ENCODE measurements at places on chromosomes 4 and X.

DNA sequence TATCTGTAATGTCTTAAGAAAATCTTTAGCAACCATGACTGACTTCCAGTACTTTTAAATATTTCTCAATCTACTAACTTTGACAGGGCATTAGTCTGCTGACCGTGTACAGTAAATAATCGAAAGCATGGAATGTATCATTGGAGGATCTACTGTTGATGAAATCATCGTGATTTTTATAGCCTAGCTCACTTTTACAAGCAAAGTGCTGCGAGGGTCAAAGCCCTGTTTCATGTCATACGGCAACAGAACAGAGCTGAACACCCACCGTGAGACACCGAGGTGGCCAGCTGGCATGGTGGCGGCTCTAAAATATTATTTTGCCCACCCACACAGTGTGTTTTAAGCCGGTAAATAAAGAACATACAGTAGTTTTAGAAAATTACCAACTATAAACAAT lies 679.3 kb downstream of the FAT4 start:
- no peaks in the 10 kb centered on the region for H3K4me1 ChIP-seq
- DNase-seq, result no peak
- H3K36me3 ChIP-seq, result no peaks in the 10 kb centered on the region
- H3K27ac ChIP-seq, result no peak overlapping the region
- H3K4me3 ChIP-seq, result no peak overlapping the region
- H3K27me3 ChIP-seq, result no peaks in the 10 kb centered on the region

DNA sequence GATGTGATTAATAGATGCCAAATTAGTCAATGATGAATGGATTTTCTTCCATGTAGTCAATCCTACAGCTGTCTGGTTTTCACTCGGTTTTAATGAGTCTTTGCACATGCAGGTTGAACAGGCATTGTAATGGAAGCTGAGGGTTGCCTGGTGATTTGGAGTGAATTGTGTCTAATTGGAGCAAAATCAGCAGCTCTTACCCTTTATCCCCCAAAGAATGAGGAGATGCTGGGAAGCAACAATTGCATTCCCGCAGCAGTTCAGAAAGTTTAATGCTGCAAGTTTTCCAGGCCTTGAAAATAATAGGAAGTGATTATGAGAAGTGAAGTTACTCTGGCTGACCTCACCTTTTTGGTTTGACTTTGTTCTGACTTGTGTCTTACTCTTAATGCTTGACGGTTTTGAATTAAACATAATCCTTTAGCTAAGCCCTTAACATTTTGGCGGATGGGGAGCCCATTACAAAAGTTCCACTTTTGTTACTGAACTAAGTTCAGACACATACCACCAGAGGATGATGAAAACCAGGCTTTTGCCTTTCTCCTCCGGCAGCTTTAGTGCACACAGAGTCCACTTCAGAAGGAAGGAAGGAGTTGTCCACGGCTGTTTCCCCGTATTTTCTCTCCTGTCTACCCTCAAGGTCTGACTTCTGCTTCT lies 78.8 kb upstream of the TBC1D9 start:
- DNase-seq, result no peak
- H3K4me1 ChIP-seq, result peaks cover 21% of the 10 kb centered on the region
- H3K27me3 ChIP-seq, result peaks cover 2% of the 10 kb centered on the region
- H3K27ac ChIP-seq, result no peak overlapping the region

GRCh38 chr4:157014621-157015591 lies 43.3 kb upstream of the PDGFC start:
- H3K36me3 ChIP-seq, result no peaks in the 10 kb centered on the region
- no peaks in the 10 kb centered on the region for H3K27me3 ChIP-seq
- DNase-seq, result no peak
- H3K4me1 ChIP-seq, result peaks cover 10% of the 10 kb centered on the region

DNA sequence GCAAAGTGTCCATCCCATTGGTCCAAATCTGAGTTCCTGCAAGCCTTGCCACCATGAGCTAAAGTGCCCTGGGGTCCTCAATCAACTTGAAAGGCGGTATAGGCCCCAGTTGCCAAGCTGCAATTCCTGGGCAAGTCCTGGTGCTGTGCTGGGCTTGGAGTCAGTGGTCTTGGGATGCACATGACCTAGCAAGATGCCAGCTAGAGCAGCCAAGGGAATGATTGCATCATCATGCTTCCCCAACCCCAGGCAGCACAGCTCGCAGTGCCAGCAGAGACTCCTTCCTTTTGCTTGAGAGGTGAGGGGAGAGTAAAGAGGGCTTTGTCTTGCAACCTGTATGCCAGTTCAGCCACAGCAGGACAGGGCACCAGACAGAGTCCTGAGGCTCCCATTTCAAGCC lies 50.5 kb downstream of the KCNIP4 start:
- H3K4me3 ChIP-seq, result no peak overlapping the region
- H3K27me3 ChIP-seq, result peaks cover 4% of the 10 kb centered on the region
- no peaks in the 10 kb centered on the region for H3K4me1 ChIP-seq
- no peaks in the 10 kb centered on the region for H3K36me3 ChIP-seq

DNA sequence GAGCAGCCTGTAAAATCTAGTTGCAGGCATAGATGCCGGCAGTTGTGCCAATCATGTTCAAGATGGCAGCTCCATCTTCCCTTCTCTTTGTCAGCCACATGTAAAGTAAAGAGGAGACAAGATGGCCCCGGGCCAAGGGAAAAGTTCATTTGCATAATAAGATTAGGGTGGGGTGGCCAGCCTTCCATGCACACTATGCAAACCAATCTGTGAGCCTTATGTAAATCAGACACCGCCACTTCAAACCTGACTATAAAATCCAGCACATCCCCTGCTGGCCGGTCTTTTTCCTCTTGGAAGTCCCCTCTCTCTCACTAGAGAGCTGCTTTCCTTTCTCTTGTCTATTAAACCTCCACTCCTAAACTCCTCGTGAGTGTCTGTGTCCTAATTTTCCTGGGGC lies 78.9 kb upstream of the CBR4 start:
- no peak overlapping the region for H3K27ac ChIP-seq
- no peak overlapping the region for H3K4me3 ChIP-seq
- H3K4me1 ChIP-seq, result no peaks in the 10 kb centered on the region
- H3K27me3 ChIP-seq, result no peaks in the 10 kb centered on the region

- peaks cover 16% of the 10 kb centered on the region for H3K4me1 ChIP-seq
- DNase-seq, result no peak
- H3K36me3 ChIP-seq, result no peaks in the 10 kb centered on the region
These were observed 1049.9 kb upstream of the TENM3 start for GRCh38 chr4:181193131-181193930.

DNA sequence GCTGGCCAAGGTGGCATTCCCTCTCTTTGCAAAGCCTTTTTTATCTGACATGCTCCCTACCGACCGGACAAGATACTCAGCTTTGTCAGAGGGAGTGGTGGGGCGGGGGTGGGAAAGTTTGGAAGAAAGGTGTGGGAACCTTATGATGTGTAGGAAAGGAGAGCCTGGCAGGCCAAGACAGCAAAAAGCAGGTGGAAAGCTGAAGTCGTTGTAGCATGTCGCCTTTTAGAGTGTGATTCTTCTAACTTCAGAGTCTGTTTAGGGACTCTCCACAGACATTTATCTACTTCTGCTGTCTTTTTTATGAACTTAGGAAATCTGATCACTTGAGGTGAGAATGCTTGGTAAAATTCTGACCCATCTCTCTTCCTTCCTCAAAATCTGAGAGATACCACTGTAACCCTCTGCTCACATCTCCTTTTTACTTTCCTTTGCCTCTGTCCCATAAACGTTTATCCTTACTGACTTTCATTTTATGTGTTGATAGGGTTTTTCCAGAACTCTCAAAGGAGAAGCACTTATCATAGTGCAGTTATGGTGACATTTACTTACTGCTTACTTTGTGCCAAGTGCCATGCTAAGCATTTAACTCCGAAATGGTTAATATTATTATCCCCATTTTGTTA lies 8.2 kb upstream of the RUFY3 start:
- no peaks in the 10 kb centered on the region for H3K36me3 ChIP-seq
- H3K27ac ChIP-seq, result no peak overlapping the region
- H3K4me1 ChIP-seq, result peaks cover 25% of the 10 kb centered on the region
- no peak for DNase-seq

DNA sequence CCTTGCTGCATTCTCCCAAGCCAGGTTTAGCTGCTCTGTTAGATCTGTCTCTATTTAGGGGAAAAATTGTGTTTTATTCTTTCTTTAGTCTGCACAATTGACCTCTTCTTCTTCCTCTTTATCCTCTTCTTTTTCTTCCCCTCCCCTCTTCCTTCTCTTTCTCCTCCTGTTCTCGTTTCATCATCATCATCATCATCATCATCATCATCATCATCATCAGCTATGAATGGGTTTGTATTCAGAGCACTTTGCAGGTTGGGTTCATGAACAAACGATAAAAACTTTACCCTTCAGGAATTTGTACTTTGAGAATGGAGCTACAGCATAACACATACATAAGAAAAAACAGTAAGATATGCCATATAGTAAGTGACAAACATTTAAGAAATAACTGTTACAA lies 9.1 kb downstream of the GPM6A start:
- DNase-seq, result no peak
- H3K4me1 ChIP-seq, result no peaks in the 10 kb centered on the region
- H3K4me3 ChIP-seq, result no peak overlapping the region
- no peaks in the 10 kb centered on the region for H3K27me3 ChIP-seq

DNA sequence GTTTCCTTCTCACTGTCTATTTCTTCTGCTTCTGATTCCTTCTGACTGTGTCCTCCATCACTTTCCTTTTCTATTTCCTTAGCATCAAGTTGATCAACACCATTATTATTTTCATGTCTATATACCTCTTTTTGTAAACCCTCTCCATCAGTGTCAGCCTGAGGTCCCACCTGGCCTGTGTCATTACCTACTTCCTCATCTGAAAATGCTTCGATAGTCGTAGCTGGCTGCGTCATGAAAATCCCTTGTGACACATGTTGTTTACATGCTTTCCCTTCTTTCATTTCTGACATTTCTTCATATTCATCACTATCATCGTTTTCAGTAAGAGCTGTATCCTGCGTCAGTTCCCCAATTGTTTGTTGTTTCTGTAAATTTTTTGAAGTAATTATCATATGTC lies 39.6 kb downstream of the RPGR start:
- H3K36me3 ChIP-seq, result peaks cover 11% of the 10 kb centered on the region
- H3K27ac ChIP-seq, result no peak overlapping the region
- no peaks in the 10 kb centered on the region for H3K27me3 ChIP-seq
- no peak overlapping the region for H3K4me3 ChIP-seq
- DNase-seq, result no peak
- H3K4me1 ChIP-seq, result no peaks in the 10 kb centered on the region

DNA sequence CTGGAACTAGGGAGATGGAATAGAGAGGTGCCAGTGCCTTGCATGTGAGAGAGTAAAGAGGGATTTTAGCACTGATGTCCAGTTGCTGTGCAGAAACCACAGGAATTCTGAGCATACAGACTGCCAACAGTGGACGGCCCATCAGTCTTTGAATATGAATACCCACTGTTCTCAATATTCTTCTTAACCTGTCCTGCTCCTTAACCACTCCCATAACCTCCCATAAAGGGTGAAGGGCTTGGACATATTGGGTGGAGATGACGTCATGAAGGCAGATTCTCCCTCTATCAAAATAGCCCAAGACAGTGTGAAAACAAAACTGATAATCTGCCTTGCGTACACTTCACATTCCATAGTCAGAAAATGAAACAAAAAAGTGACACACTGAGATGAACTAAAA lies 1313.7 kb upstream of the PABPC4L start:
- peak overlapping the region; percentile 10 for H3K27ac ChIP-seq
- no peaks in the 10 kb centered on the region for H3K36me3 ChIP-seq
- H3K4me3 ChIP-seq, result no peak overlapping the region
- no peak for DNase-seq
- no peaks in the 10 kb centered on the region for H3K4me1 ChIP-seq

- H3K27ac ChIP-seq, result no peak overlapping the region
- H3K4me1 ChIP-seq, result no peaks in the 10 kb centered on the region
- no peak for DNase-seq
- H3K27me3 ChIP-seq, result no peaks in the 10 kb centered on the region
These were observed 303.1 kb downstream of the IQCM start for GRCh38 chr4:149512501-149512900.

- no peak overlapping the region for H3K27ac ChIP-seq
- H3K4me3 ChIP-seq, result no peak overlapping the region
These were observed 80.9 kb downstream of the C4orf33 start for GRCh38 chr4:129176864-129177263.

- no peaks in the 10 kb centered on the region for H3K4me1 ChIP-seq
- H3K27me3 ChIP-seq, result no peaks in the 10 kb centered on the region
- no peak for DNase-seq
- no peaks in the 10 kb centered on the region for H3K36me3 ChIP-seq
These were observed 21.5 kb upstream of the ENPEP start for GRCh38 chr4:110454441-110454840.

DNA sequence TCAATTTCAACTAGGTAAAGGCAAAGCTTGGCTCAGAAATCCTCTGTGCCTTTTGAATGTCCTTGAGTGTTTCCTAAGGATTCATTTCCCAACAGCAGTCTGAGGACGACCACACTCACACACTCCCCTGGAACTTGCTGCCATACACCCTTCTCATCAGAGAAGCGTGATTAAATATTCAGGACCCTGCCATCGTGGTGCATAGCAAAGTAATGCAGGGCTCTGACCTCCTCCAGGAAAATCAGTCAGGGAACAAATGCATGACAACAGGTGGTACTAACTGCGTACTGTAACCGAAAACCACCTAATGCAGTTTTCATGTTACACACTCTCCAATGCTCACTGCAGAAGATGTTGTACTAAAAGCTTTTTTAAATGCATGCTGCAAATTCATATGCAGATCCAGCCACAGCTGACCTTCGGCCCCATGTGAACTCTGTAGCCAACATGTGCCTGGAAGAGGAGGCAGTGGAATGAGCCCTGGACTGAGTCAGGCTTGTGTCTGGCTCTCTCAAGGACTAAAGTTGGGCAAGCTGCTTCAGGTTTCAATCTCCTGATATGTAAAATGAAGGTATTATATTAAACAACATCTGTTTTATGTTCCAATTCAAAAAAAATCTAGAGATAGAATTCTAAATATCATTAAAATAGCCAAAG lies 238.3 kb downstream of the KCNIP4 start:
- peaks cover 5% of the 10 kb centered on the region for H3K4me1 ChIP-seq
- no peak for DNase-seq
- no peaks in the 10 kb centered on the region for H3K36me3 ChIP-seq
- no peak overlapping the region for H3K4me3 ChIP-seq
- H3K27me3 ChIP-seq, result no peaks in the 10 kb centered on the region

DNA sequence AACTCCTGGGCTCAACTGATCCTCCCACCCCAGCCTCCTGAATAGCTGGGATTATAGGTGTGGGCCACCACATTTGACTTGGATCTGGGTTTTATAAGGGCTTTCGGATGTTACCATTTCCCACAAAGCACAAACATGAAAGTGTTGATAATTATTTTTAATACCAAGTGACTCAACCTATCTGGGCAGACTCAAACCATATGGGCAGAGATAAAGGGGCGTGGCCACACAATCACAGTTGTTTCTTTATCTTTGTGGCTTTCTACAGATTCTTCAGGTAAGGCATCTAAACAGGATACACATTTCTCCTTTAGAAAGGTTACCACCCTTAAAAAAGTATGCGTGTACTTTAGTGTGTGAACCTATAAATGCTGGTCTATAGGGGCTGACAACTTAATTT lies 122.5 kb downstream of the ZNF827 start:
- peaks cover 29% of the 10 kb centered on the region for H3K36me3 ChIP-seq
- DNase-seq, result no peak
- H3K4me3 ChIP-seq, result no peak overlapping the region
- no peak overlapping the region for H3K27ac ChIP-seq
- no peaks in the 10 kb centered on the region for H3K4me1 ChIP-seq
- no peaks in the 10 kb centered on the region for H3K27me3 ChIP-seq
